ENCODE measurements at places on chromosomes 3 and 15.

DNA sequence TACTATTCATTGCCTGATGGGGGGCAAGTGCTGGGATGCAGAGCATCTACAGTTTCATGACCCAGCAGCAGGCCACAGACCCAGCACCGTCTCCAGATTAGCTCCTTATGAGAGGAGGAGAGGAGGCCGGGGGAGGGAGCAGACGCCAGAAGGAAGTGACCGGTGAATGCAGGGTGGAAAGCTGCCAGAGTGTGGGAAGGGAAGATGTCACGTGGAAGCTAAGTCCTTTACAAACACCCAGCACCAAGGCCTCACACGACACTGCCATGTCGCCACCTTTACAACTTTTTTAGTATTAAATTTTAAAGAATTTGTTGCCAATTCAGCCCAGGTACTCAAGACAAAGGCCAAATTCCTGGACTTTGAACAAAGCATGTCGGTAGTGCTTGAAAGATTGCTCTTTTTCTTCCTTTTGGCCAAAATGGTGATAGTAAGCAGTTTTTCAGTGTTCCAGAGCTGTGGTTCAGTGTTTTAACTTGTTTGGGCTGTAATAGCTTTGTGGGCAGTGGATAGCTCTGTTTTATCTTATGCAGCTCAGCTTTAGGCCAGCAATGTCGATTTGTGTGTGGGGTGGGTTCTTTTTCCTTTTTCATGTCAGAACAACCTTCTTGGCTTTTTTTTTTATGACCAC, 58.2 kb downstream of the ZBTB38 start:
- DNase-seq, result no peak

DNA sequence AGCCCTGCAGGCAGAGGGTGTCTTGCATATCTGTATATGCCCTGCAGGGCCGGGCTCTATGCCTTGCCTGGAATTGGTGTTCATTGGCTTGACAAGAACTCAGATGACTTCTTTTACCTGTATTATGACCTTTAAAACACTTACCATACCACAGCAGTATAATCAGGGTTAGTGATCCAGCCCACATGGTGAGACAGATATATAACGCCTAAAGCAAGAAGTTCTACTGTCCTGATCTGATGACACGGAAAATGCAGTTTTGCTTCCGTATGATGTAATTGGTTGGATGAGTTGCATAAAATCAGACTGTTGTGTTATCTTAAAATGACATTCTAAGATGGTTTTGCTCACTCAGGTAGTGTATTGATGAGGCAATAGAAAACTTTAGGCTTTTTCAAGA, 9.4 kb downstream of the CCDC174 start:
- no peak for DNase-seq

GRCh38 chr15:39213385-39213840, 367.5 kb upstream of the THBS1 start:
- no peak for DNase-seq

GRCh38 chr3:64741341-64741740, 53.5 kb upstream of the ADAMTS9 start:
- DNase-seq, result no peak

DNA sequence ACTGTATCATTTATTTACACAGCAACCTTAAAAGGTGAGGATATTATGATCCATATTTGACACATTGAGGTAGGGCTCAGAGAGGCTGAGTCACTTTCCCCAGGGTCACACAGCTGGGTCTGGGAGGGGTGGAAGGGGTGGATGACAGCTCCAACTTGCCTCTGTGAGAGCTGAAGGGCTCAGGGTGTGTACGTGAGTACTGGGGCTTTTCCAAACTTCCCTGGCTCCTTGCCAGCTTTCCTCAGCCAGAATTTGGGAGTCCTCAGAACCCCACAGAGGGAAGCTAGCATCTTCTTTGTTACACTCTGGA, 58.3 kb upstream of the SLC6A11 start:
- peak; percentile 54 for DNase-seq

Measured in activated CD4-positive, alpha-beta memory T cell treated with anti-CD3 and anti-CD28 coated beads for 36 hours (primary cell).